Glomerular endothelial cell (primary cell): ENCODE measurements at places on chromosomes 3 and 15. TPM values are rescaled to one million over a fixed set of nuclear protein-coding genes. Genes with fewer than 3 reads are reported as not detected.

GRCh38 chr3:17431484-17432045 is 310.9 kb downstream of the TBC1D5 start:
- DNase-seq = no peak

DNA sequence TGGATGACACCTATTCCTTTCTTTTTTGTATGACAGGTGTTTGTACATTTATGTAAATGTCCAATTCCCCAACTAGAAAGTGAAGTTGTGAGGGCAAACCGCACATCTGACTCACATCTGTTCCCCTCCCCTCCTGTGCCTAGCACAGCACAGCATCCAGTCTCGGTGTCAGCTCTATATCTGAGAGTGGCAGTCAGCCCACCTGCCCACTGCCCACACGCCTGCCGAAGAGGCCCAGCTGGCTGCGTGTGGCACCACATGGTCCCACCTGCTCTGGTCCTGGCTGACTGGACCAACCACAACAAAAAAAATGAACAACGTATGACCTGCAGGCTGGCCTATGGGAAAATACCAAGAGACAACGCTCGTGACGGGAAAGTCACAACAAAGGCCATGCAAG is 62.8 kb downstream of the XXYLT1 start:
- no peak for DNase-seq

The SYNPR gene
- total RNA-seq = not detected in 2 replicates

- DNase-seq = no peak
Measured at GRCh38 chr3:96182756-96183155, 631.6 kb upstream of the EPHA6 start.

- no peak for DNase-seq
Measured at GRCh38 chr3:86180696-86181095, 810.3 kb downstream of the VGLL3 start.

- DNase-seq = no peak
Measured at GRCh38 chr3:12590096-12590495, 33.2 kb downstream of the MKRN2 start.

GRCh38 chr15:87623832-87624231 is 632.7 kb downstream of the NTRK3 start:
- DNase-seq = no peak

- no peak for DNase-seq
Measured at GRCh38 chr15:56931639-56932508, 13.4 kb downstream of the TCF12 start.

- no peak for DNase-seq
Measured at GRCh38 chr3:107800710-107801109, 277.9 kb downstream of the BBX start.

The SI gene
- total RNA-seq = not detected in 2 replicates

GRCh38 chr3:66265649-66266048 is 44.8 kb downstream of the SLC25A26 start:
- DNase-seq = no peak

The CCR5 gene
- not detected in 2 replicates for total RNA-seq

The DUOXA1 gene
- not detected in 2 replicates for total RNA-seq

- no peak for DNase-seq
Measured at GRCh38 chr15:67296188-67296587, 41.6 kb downstream of the IQCH start.

GRCh38 chr15:49898097-49898496 is 220.9 kb downstream of the ATP8B4 start:
- no peak for DNase-seq
